Hematopoietic multipotent progenitor cell treated with erythropoietin and hydrocortisone succinate and interleukin-3 and kit ligand, for 4 days (in vitro differentiated cells): ENCODE measurements at places on chromosomes 11 and 22.
A peak's percentile ranks its signal among the peaks of the same experiment; 100 is the strongest.

DNA sequence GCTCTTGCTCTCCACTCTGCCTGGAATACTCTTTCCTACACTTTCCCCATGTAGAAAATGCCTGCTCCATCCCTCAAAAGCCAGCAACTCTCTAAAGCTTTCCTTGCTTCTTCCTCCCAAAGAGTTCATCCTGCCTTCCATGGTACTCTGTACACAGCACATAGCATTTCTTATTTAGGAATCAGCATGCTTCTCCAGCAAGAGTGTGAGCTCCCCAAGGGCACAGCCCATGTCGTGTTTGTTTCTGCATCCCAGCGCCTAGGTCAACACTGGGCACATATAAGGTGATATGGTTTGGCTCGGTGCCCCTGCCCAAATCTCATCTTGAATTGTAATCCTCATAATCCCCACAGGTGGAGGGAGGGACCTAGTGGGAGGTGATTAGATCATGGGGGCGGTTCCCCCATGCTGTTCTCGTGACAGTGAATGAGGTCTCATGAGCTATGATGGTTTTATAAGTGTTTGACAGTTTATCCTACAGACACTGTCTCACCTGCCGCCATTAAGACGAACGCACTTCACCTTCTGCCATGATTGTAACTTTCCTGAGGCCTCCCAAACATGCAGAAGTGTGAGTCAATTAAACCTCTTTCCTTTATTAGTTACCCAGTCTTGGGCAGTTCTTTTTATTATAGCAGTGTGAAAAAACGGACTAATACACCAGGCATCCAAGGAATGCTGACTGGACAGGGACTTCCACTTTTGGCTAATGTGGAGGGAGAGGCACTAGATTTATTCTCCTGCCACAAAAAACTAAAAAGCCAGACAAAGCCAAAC, 8.2 kb downstream of the VPS37C start:
- no peak for DNase-seq

GRCh38 chr11:93073508-93074280, 104.2 kb downstream of the MTNR1B start:
- DNase-seq, result no peak

DNA sequence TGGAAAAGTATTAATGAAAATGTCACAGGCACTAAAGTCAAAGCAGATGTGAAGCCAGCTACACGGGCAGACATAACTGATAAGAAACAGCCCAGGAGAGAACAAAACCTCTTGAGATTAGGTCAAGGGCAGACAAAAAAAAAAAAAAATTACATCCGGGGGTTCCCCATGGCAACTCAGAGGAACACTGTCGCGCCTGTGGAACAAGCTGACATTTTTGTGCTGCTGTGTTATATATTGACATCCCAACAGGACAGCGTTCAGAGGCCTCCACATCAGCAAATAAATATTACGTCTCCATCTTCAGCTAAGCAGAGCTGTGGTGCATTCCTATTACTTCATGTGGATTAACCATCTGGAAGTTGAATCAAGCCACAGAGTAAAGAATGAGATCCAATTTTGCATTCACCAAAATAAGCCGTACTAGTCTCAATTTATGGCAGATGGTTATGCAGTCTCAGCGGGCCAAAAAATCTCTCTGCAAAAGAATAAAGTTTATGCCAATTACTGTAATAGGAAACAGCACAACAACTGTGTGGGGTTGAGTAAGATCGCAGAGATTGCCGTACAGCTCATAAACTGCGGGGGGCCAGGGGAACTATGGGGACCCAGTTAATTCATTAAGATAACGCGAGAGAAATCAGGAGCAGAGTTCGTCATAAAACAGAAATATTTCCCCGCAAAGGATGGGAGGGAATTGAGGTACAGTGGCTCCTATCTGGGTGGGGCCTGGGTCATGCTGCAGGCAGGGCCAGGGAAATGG, 41.3 kb upstream of the MN1 start:
- no peak for DNase-seq

DNA sequence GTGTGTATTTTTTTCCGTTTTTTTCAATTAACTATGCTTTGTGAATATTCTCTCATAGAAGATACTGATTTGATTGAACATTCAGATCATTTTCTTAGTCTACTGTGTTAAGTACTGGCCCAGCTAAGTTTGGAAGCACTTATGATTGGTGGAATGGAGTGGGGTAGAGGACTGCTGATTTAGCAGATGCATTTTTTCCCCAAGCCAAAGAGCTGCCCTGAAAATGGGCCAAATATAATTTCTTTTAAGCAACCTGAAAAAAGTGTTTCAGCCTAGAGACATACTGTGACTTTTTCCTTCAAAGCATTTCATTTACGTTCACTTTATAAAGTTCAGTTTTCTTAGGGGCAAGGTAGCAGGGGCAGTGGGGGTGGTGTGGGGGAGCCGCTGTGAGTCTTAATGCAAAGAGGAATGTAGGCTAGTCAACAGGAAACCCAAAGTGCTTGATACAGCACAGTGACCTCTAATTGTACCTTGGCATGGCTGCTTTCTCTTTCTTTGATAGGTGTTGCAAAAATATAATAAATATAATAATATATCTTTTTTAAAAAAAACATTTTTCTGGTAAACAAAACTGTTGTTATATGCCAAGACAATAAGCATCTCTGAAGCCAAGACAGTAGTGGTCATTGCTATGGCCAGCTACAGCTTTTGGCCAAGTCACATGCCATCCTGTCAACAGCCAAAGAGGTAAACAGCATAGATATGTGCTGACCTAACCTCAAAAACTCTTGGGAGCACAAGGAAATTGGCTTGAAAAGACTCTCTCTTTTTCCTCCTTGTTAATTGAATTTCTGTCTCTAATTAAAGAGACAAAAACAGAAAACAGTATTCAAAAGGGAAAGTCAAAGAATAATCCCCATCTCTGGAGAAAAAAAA, 58.8 kb downstream of the LIF start:
- no peak for DNase-seq

- no peak for DNase-seq
Measured at GRCh38 chr11:12554122-12554521, 120.1 kb upstream of the TEAD1 start.

DNA sequence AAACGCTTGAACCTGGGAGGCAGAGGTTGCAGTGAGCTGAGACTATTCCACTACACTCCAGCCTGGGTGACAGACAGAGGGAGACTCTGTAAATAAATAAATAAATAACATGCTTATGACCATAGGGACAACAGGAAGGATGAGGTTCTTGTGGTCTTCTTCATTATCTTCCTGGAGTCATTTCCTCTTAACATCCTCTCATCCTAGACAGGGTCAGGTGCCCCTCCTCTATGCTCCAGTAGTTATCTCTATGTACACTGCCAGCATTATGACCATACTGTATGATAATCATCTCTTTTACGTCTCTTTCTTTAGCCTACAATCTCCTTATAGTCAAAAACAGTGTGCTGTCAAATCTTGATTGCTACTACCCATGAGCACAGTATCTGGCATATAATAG, 17.7 kb downstream of the RAB30 start:
- peak; percentile 65 for DNase-seq

DNA sequence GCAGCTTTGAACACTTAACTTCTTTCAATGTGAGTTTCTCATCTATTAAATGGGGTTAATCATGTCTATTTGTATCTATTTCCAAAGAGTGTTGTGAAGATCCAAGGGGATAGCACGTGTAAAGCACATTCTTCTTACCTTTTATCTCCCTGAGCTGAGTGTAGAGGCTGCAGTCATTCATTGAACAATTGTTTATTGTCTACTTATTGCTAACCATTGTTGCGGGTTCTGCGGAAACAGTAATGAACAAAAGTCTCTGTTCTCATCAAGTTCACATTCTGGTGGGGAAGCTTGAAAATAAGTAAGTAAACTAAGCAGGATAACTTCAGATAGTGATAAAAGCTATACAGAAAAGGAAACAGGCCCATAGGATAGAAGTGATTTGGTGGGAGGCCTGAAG, 27.4 kb upstream of the PLET1 start:
- no peak for DNase-seq

DNA sequence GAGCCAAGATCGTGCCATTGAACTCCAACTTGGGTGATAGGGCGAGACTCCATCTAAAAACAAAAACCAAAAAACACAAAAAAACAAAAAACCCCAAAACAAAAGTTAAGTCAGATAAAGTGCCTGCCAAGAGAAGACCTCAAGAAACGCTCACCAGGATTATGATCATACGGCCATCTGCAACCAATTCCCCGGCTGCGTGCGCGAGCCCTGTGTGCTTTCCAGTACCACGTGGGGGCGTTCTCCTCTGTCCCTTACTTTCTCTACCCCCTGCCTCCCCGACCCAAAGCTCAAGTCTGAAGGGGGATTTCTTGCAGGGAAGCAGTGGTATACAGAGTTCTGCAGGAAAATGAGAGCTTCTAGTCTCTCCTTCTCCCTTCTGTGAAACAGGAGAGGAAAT, 10.5 kb upstream of the RPS19BP1 start:
- DNase-seq, result peak; percentile 78

DNA sequence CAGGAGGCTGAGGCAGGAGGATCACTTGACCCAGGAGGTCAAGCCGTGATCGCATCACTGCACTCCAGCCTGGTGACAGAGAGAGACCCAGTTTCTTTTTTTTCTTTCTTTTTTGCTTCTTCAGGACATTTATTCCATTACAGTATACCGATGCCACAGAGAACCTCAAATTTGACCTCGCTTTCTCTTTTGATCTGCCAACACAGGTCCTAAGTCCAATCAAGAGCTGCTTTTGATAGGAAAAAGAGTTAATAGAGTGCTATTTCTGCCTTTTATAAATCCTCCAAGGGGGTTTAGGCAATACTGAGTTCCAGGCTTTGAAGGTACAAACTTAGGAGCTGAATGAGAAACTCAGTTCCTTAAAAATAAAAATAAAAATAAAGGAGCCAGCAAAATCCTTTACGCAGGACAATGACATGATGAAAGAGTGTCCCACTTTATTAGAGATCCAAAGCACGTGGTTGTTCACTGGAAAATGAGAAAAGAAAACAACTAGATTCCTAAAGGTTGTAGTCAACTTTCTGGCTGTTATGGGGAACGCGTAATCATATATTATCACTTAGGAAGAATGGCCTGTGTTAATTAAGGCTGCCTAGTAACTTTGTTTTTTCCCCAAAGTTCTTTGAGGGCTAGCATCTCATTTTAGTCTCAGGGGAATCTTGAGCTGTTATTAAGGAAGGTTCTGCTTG, 27.2 kb downstream of the FADD start:
- no peak for DNase-seq

- no peak for DNase-seq
Measured at GRCh38 chr11:34685864-34686263, 65.0 kb downstream of the EHF start.

GRCh38 chr11:18209058-18209457, 27.5 kb downstream of the SAA4 start:
- DNase-seq, result no peak

DNA sequence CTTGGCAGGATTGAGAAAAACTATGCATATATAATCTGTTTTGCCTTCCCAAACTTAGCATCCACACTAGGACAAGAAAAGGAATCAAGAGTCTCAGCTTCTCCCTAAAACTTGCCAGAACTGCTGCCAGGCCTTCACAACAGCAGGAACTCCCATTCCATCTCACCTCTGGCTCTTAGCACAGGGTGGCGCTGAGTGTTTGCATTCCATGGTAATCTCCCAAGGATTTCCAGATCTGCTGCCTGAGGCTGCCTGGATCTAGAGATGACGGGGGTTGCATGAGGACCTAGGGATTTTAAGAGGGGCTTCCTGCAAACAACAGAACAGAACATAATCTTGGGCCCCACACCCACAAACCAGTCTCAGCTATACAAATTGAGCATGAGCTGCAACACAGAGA, 87.1 kb upstream of the OPCML start:
- no peak for DNase-seq

DNA sequence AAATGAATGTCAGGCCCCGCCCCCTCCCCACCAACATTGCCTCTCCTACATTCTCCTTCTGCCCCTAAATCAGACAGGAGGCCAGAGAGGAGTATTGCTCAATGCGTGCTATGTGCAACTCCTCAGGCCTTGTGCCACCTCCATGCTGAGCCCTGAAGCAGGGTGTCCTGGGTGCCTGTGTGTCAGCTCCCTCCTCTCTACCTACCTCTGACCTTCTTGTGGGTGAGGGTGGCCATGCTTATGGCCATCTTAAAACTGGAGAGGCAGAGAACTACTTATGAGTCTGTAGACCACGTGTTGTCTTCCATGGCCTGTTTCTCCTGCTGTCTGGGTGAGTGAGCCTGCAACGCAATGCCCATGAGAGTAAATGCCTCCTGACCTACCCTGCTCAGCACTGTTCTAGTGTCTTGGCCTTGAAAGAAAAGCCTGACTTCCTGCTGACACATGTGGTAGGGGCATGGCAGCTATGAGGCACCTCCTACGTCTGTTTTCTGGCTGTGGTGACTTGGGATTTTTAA, 10.5 kb downstream of the MCAM start:
- DNase-seq, result peak; percentile 21

DNA sequence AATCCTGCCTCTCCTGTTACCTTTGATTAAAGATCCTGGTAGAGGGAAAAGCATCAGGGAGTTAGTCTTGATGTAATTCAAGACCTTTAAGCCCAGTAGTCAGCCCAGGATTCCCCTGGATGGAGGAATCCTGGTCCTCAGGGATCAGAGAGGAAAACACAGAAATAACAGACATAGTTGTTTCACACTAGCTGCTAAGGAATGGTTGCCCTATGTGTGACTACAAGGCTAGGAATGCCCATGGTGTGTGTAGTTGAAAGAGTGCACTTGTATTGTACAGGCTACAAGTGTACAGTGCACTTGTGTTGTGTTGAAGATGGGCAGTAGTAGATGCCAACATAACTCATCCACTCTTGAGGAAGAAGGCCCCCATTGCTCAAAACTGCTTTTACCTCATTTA, 226.8 kb downstream of the AASDHPPT start:
- DNase-seq, result no peak

DNA sequence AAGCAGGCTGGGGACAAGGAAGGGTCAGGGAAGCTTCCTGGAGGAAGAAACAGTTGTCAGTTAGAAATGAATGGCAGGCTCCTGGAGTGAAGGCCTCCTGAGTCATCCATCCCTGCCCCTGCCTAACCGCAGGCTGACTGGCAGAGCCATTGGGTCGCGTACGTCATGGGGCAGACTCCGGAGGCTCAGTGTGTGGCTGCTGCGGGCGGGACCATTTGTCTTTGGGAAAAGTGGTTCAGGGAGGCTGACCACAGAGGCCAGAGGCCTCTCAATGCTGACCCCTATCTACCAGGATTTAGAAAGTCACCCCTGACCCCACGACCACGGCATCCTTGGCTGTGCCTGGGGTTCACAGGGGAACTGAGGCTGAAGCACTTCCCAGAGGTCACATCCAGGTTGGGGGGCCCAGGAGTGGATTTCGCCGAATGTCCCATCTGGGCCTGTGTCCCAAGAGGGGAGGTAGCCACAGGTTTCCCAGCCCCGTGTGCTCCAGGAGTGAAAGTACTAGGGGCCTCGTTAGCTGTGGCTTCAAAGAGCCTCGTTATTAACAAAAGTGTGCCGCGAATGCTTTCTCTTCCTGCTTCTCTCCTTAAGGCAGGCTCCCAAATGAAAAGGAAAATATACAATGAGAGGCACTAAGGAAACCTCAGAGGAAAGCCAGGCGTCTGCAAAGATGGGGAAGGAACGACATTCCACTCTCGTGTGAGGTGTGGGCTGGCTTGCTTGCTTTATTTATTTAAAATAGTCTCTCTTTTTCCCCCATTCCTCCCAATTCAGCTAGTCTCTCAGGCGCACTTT, 58.9 kb downstream of the FLRT1 start:
- peak; percentile 69 for DNase-seq

GRCh38 chr11:36750349-36750748, 152.3 kb upstream of the RAG2 start:
- DNase-seq, result peak; percentile 71

- DNase-seq, result no peak
Measured at GRCh38 chr11:44140805-44141204, 45.3 kb downstream of the EXT2 start.
